Astrocyte of the spinal cord (primary cell): ENCODE measurements at places on chromosomes 7 and 10.

DNA sequence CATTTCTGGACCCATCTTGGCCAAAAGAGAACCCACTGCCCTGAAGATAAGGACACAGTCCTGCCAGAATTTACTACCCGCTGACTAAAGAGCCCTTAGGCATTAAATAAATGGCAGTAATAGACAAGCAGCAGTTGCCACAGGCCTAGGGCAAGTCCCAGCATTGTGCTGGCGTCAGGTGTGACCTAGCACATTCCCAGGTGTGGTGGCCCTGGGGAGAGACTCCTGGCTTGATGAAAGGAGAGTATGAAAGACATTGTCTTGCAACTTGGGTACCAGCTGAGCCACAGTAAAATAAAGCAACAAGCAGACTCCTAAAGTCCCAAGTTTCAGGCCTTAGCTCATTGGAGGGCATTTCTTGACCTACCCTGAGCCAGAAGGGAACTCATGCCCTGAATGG, 715.7 kb upstream of the SORCS1 start:
- DNase-seq = no peak

DNA sequence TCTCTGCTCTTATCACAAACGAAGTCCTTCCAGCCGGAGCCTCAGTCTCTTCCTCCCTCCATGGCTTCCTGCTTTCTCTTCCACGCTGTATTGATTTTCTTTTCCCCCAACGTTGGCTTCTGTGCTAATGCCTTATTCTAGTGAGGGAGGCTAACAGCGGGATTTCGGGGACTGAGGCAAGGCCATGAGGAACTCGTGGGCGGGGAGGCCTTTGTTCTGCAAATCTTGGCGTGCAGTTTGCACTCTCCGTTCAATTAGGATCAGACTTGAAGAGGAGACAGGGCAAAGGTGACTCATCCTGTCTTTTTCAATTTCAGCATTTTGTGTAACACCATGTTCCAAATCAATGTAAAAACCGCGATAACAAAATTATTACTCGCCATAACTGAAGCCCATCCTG, 25.3 kb downstream of the EN2 start:
- no peak for DNase-seq

- DNase-seq = no peak
Observed at GRCh38 chr10:4653160-4653559, 172.8 kb upstream of the AKR1E2 start.

DNA sequence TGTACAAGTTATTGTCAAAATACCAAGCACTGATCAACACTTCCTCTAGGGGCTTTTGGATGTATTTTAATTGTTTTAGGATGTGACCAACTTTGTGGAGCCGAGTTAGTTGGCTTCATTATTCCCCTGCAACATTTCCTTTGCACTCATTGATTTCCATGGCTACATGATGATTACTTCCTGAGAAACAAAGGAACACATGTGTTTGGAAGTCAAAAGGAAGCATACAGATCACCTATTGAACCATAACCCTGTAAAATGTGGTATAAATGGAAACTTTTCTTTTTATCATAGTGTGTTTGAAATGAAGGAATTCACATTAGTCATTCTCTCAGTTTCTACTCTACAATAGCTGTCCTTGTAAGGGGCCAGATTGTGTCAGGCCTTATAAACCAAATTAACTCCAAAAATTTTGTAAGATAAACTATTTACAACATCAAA, 32.2 kb upstream of the EXOC6 start:
- no peak for DNase-seq

- DNase-seq = no peak
Observed at GRCh38 chr7:72057231-72057630, 354.9 kb downstream of the CALN1 start.

- no peak for DNase-seq
Observed at GRCh38 chr10:34920578-34920977, 105.5 kb upstream of the PARD3 start.
